ENCODE measurements at places on chromosomes 11 and 22.

- H3K4me3 ChIP-seq: no peak overlapping the region
- no peaks in the 10 kb centered on the region for H3K36me3 ChIP-seq
- H3K4me1 ChIP-seq: no peaks in the 10 kb centered on the region
- H3K27me3 ChIP-seq: no peaks in the 10 kb centered on the region
Observed at GRCh38 chr22:30305906-30306626, 16.8 kb upstream of the CASTOR1 start.

DNA sequence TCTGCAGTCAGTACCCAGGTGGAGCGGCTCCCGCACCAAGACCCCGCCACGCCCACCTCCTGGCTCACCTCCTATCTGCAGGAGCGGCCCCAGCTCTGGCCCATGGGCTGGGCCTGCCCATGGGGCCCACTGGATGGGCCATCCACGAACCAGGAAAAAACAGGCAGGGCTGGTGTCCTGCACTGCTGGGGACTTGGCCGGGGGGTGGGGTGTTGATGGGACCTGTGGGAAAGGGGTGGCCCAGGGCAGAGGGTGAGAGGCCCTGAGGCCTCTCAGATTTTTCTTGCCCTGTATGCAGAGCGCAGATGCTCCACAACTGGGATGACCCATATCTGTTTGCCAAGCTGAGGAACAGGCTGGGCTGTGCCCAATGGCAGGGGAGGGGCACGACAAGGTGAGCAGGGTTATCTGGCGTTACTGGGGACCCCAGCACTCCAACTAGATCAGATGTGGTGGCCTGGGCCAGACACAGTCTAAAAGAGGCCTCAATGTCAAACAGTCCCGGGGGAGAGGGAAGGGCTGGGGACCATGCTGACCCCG is 2.7 kb upstream of the PIM3 start:
- H3K4me3 ChIP-seq: no peak overlapping the region
- no peak for DNase-seq
- H3K27ac ChIP-seq: no peak overlapping the region
- peaks cover 2% of the 10 kb centered on the region for H3K36me3 ChIP-seq
- H3K27me3 ChIP-seq: no peaks in the 10 kb centered on the region

GRCh38 chr22:28989035-28989464 is 72.6 kb downstream of the C22orf31 start:
- H3K4me3 ChIP-seq: peak overlapping the region; percentile 53
- H3K27me3 ChIP-seq: no peaks in the 10 kb centered on the region
- H3K27ac ChIP-seq: peak overlapping the region; percentile 62
- H3K36me3 ChIP-seq: peaks cover 56% of the 10 kb centered on the region
- peak; percentile 78 for DNase-seq

GRCh38 chr11:116778556-116778955 is 5.8 kb upstream of the BUD13 start:
- no peak overlapping the region for H3K27ac ChIP-seq
- no peaks in the 10 kb centered on the region for H3K4me1 ChIP-seq
- no peaks in the 10 kb centered on the region for H3K27me3 ChIP-seq
- no peak overlapping the region for H3K4me3 ChIP-seq
- H3K36me3 ChIP-seq: peaks cover 58% of the 10 kb centered on the region

DNA sequence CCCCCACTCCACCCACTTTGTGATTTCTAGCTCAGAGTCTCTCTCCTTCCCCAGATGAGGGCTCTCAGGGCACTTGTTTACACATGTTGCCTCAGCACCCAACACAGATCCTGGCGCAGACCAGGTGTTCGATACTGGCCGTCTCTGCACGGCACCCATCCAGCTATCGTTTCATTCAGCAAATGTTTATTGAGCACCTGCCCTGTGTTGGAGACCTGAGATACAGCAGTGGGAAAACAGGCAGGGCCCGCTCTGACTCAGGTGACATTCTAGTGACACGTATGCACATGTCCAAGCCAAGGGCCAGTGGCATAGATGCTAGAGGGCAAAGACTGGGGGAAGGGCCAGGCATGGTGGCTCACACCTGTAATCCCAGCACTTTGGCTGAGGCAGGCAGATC is 71.9 kb downstream of the NFAM1 start:
- no peaks in the 10 kb centered on the region for H3K27me3 ChIP-seq
- no peak for DNase-seq
- H3K4me3 ChIP-seq: no peak overlapping the region
- H3K27ac ChIP-seq: no peak overlapping the region
- peaks cover 2% of the 10 kb centered on the region for H3K4me1 ChIP-seq

GRCh38 chr11:34128824-34129223 is 23.4 kb downstream of the NAT10 start:
- H3K36me3 ChIP-seq: peaks cover 90% of the 10 kb centered on the region
- H3K4me1 ChIP-seq: no peaks in the 10 kb centered on the region
- no peak overlapping the region for H3K4me3 ChIP-seq
- no peak overlapping the region for H3K27ac ChIP-seq
- no peak for DNase-seq

- H3K27ac ChIP-seq: no peak overlapping the region
- peaks cover 6% of the 10 kb centered on the region for H3K36me3 ChIP-seq
- DNase-seq: no peak
Observed at GRCh38 chr22:50398831-50399648, 55.9 kb downstream of the PPP6R2 start.

- no peak overlapping the region for H3K4me3 ChIP-seq
- no peak for DNase-seq
- peaks cover 2% of the 10 kb centered on the region for H3K27me3 ChIP-seq
- no peak overlapping the region for H3K27ac ChIP-seq
Observed at GRCh38 chr11:44971185-44971584, 20.5 kb upstream of the TP53I11 start.

DNA sequence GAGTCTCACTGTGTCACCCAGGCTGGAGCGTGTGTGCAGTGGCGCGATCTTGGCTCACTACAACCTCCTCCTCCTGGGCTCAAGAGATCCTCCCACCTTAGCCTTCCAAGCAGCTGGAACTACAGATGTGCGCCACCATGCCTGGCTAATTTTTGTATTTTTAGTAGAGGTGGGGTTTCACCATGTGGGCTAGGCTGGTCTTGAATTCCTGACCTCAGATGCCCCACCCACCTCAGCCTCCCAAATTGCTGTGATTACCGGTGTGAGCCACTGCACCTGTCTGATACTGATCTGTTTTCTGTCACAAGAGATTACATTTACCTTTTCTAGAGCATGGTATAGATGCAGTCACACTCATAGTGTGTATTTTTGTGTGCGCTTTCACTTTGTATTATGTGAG is 11.6 kb downstream of the ATG13 start:
- H3K4me1 ChIP-seq: no peaks in the 10 kb centered on the region
- H3K27me3 ChIP-seq: no peaks in the 10 kb centered on the region
- H3K27ac ChIP-seq: no peak overlapping the region
- DNase-seq: no peak
- H3K4me3 ChIP-seq: no peak overlapping the region

GRCh38 chr11:63503492-63503891 is 2.4 kb upstream of the LGALS12 start:
- no peak for DNase-seq
- no peaks in the 10 kb centered on the region for H3K27me3 ChIP-seq
- H3K4me1 ChIP-seq: peaks cover 9% of the 10 kb centered on the region
- H3K27ac ChIP-seq: no peak overlapping the region

DNA sequence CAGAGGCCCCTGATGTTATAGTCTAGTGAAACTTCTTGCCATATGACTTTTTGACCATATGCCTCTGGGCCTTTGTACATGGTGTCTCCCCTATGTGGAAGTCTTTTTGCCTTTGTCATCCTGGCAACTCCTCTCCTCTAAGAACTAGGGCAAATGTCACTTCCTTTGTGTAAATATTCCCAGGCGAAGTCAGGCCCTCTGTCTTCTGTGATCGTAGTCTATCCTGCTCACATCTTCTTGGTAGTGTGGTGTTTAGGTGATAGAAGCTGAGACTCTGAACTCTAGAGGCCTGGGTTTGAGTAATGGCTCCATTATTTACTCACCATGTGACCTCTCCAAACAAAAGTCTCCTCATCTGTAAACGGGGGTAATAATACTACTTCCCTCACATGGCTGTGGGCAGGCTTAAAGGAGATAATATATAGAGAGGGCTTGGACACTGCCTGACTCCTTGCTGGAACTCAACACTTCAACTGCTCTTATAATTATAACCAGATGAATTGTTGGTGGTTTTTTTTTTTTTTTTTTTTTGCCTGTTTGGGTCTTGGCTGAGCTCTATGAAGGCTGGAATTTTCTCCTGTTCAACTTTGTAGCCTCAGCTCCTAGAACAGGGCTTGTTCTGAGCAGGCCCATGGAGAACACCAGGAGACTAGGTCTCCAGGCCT is 43.8 kb downstream of the INSC start:
- H3K27me3 ChIP-seq: no peaks in the 10 kb centered on the region
- no peaks in the 10 kb centered on the region for H3K4me1 ChIP-seq
- no peaks in the 10 kb centered on the region for H3K36me3 ChIP-seq
- no peak overlapping the region for H3K4me3 ChIP-seq
- DNase-seq: no peak

Measured in H9 (cell line).